AG09319 (cell line): ENCODE measurements at places on chromosomes 5 and 9.

- DNase-seq = no peak
Measured at GRCh38 chr9:136664000-136664915, 1.5 kb downstream of the EGFL7 start.

- no peak for DNase-seq
Measured at GRCh38 chr9:33684831-33685230, 110.5 kb upstream of the PRSS3 start.

DNA sequence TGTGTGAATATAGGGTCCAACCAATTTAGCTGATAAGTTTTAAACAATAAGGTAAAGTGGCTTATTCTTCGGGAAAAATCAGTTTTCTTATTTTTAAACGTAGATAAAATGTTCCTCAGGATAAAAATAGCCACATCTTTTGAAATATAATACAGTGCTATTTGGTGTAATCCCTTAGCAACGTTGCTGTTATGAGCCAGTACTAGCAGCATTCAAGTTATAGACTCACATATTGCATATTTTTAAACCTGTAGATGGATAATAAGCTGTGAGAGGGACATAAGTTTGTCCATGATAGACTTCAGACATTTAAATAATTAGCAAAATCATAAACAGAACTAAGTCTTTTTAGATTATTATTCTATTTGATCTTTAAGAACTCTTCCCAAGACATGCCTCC is 6.3 kb downstream of the PDE4D start:
- no peak for DNase-seq

DNA sequence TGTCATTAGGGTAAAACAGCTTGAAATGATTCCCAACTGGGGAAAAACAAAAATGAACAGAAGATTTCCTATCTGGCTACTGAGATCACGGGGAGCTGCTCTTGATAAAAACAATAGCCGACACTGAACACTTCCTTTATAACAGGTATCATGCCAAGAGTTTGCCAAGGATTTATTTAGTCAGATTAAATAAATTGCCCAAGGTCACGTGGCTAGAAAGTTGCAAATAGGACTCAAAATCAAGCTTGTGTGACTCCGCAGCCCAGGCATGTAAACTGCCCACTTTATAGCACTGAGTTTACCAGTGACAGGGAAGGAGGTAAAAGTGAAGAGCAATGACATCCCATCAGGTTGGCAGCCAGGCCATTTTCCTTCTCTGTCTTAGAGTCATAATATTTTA is 120.7 kb upstream of the ZNF618 start:
- no peak for DNase-seq

- DNase-seq = no peak
Measured at GRCh38 chr5:55894135-55894534, 43.0 kb downstream of the IL31RA start.

- no peak for DNase-seq
Measured at GRCh38 chr9:8070779-8071444, 271.3 kb upstream of the DMAC1 start.

DNA sequence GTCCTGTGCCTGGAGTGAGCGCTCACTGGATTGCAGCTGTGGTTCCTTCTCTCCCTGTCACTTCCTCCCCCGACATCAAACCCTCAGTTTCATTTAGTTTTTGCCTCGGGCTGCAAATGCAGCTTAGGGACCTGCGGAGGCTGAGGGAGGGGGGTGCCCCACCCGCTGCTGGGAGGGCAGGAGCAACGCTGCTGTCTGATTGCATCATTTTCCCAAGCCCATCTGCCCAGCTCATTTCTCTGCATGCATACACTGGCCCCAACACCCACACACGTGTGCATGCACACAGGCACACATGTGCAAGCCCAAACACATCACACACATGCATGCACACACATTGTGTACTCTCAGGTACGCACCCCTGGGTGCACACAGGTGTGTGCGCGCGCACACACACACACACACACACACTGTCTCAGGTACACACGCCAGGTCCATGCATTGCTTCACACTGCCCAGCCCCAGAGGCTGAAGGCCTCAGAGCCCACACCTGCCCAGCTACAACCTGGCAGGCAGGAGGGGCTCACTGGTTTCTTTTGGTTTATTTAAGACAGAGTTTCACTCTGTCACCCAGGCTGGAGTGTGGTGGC is 3.4 kb downstream of the ASS1 start:
- peak; percentile 42 for DNase-seq

- no peak for DNase-seq
Measured at GRCh38 chr5:88663793-88664216, 219.2 kb downstream of the MEF2C start.

DNA sequence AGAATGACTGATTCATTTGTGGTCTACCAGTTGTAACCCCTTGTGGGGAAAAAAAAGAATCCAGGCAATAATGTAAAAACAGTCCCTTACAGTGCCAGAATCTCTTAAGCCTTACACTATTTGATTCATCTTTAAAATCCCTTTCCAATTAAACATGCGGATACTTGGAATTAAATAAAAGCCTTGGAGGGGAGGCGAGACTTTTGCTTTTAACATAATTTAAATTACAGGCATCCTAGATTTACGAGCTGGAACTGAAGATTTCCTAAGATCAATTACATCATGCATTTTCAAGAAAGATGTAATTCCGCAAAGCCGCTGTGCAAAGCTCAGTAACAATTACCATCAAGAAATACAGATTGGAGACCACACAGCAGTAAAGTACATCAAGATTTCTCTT is 370.2 kb downstream of the MTRR start:
- no peak for DNase-seq

DNA sequence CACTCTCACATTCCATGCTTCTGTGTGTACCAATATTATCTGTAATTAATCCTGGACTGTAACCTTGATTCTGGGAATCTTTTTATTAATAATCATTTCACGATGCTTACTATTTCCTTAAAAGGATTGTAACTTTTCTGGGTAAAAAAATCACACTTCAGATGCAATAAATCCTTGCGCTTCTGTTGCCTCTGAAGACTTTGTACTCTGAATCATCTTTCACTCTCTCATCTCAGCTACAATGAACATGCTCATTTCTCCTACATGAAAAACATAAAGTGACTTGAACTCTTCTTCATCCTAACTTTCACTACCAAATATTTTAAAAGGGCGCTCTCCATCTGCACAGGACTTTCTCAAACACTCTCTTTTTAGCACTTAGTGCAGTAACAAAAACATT is 50.0 kb downstream of the GDA start:
- no peak for DNase-seq

GRCh38 chr9:28120184-28120583 is 546.9 kb upstream of the C9orf72 start:
- DNase-seq = no peak

GRCh38 chr5:113719549-113719948 is 206.1 kb downstream of the YTHDC2 start:
- no peak for DNase-seq

GRCh38 chr5:128143911-128144310 is 60.3 kb downstream of the SLC12A2 start:
- no peak for DNase-seq

DNA sequence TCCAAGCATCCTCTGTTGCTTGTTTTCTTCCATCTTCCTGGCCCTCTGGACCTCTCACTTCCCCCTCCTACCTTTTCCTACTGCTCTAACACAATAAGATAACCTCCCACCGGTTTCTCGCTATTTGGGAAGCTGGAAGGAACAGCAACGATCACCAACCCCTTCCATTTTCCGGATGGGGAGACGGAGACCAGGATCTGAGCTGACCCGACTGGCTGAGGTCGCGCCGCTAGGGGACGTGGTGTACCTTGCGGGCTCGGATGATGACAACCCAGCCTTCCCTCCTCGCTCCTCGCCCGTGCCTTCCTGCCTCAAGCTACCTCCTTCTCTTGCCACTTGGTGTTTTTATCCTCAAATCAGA is 1.9 kb downstream of the LPAR1 start:
- DNase-seq = no peak

- no peak for DNase-seq
Measured at GRCh38 chr9:10697044-10697443, 84.2 kb upstream of the PTPRD start.

GRCh38 chr9:12813960-12814876 is 39.4 kb downstream of the LURAP1L start:
- DNase-seq = peak; percentile 96

GRCh38 chr5:171913987-171914273 is 92.5 kb downstream of the FBXW11 start:
- no peak for DNase-seq

GRCh38 chr9:16816011-16816410 is 54.5 kb downstream of the BNC2 start:
- DNase-seq = no peak

DNA sequence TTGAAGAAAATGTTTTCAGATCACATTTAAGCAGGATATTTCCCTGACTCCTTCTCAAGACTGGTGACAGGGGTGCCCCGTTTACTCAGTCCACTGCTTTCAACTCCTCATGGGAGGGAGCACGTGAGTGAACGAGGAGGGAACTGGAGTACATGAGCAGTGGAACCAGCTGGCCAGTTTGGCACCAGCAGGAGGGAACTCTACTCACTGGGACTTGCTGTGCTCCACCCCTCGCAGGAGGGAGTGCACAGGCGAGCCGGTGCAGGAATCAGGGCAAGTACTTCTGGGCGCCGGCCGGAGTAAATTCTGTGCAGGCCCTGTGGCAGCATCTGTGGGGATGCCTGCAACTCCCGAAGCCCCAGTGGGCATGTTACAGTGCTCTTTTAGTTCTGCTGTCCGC is 1941.1 kb upstream of the C9orf72 start:
- DNase-seq = no peak

GRCh38 chr5:110478895-110479294 is 247.6 kb downstream of the TMEM232 start:
- DNase-seq = peak; percentile 71

- no peak for DNase-seq
Measured at GRCh38 chr5:2200261-2200950, 317.7 kb upstream of the IRX4 start.

- no peak for DNase-seq
Measured at GRCh38 chr5:152061095-152061494, 136.4 kb upstream of the GLRA1 start.

DNA sequence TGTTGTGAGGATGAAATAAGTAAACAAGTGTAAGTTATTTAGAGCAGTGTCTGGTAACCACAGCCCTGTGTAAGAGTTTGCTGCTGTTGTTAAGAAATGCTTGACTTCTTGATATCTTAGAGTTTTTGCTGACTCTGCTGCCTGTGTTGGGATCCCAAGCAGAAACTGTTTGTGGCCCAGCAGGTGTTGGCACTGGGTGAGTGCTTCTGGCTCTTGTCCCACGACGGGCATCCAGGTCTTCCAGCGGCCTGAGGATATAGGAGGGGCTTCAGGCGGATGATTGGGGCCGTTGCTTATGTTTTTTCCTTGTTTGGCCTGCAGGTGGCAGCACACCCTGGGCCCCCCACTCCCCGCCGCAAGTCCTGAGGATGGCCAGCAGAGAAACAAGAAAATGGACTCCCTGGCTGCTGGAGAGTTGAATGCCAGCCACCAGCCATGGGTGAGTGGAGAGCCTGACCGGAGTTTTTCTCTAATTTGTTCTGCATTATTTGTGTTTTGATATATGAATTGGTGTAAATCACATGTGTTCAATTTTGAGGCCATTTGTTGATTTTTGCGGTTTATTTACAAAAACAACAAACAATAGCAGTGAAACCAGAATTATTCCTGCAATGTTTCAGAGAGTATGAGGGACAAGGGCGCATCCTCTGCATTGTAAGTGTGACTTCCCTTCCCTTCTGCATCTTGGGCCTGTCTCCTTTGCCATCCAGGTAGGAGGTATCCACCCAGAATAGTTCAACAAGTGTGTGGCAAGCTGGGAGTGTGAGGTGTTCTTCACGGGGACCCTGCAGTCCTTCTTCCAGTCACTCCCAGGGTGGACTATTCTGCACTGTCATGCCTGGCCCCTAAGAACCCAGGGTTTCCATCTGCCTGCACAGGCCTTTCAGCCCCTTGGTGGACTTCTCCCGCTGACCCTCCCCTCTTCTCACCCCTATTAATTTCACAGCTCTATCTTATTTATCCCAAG is 50.3 kb downstream of the SLC22A5 start:
- DNase-seq = peak; percentile 59

DNA sequence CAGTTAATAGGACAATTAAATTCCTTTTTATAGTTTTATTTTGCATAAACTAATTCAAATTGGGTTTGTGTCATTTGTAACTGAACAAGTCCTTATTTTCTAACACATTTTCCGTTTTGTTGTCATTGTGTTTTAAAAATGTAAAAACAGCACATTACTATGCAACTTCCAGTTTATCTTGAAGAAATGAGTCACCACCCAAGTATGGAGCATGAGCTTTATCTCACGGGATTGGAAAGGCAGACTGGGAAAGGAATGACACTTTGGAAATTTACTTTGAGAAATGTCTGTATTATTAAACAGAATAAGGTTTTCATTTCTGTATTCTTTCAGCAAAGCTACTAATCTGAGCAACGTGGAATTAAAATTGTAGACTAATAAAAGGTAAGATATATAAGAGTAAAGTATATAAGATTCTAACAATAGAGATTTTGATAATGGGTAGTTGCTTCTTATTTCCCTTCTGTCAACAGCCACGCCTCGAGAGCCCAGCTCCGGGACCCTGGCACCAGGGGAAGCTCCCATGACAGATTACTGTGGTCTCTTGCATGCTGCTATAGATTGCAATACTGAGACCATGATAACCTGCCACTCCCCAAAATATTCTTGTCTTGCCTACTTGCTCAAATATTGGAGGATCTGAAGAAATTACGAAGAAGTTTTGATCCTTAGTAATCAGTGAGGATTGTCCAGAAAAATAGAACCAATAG is 433.1 kb downstream of the CHSY3 start:
- peak; percentile 11 for DNase-seq

GRCh38 chr5:178995341-178995690 is 196 bp upstream of the GRM6 start:
- DNase-seq = no peak

GRCh38 chr5:10703676-10704075 is 57.4 kb downstream of the DAP start:
- DNase-seq = no peak

- DNase-seq = no peak
Measured at GRCh38 chr9:133733796-133734533, 4.2 kb downstream of the SARDH start.

DNA sequence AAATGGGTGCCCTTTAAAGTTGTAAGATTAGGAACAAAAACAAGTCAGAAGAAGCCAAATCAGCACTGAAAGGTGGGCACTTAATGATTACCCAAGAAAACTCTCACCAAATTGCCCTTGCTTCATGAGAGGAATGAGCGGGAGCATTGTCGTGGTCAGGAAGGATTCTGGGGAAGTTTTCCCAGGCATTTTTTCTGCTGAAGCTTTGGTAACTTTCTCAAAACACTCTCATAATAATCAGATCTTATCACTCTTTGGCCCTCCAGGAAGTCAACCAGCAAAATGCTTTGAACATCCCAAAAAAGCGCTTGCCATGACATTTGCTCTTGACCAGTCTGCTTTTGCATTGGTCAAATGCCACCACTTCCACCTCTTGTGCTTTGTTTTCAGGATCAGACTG is 10.4 kb upstream of the PCDHGC3 start:
- DNase-seq = no peak

DNA sequence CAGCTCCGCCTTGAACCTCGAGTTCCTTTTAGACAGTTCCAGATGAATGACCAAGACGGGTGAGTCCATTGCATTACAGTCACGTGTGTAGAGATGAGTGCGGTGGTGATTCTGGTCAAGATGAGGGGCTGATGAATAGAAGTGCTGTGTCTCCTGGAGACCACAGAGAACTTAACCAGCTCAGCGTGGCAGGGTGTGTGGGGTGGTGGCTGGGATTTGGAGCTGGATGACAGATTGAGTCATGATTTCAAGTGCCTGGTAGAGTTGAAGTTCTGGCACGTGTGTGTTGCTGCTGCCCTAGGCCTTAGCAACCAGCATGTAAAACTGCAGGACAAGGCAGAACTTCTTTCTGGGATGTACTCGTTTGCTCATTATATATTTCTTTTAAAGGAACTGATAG is 53.3 kb downstream of the PRRC2B start:
- no peak for DNase-seq
